Cortex of kidney (tissue), 1 donor: ENCODE measurements at places on chromosomes 5 and 9.

- DNase-seq, result no peak
Measured at GRCh38 chr5:112865128-112865527, 4.0 kb downstream of the SRP19 start.

DNA sequence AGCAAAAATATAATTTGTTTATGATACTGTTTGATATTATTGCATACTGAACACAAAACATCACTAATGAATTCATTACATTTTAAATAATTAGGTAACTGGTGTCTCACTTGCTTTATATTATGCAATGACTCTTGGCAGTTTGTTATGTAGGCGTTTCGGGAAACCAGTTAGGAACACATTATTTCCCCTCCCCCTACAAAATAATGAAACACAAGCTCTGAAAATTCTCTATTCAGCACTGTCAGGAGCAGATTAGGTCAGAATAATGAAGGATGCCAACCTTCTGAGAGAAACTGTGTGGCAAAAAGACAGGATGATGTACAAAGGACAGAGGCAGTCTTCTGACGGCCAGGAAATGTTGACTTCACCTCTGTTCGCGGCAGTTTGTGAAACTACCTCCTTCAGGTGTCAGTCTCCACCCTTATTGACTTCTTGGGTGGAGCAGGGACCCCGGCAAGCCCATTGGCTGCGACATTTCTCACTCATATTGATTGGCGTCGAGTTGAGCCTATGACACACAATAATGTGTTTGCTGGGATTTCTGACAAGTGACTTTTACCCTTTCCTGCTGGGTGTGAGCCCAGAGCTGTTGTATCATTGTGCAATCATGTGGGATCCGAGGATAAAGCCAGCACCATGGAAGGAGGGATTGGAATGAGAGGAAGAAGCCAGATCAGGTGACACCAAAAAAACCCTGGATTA, 33.9 kb downstream of the SH3PXD2B start:
- no peak for DNase-seq

DNA sequence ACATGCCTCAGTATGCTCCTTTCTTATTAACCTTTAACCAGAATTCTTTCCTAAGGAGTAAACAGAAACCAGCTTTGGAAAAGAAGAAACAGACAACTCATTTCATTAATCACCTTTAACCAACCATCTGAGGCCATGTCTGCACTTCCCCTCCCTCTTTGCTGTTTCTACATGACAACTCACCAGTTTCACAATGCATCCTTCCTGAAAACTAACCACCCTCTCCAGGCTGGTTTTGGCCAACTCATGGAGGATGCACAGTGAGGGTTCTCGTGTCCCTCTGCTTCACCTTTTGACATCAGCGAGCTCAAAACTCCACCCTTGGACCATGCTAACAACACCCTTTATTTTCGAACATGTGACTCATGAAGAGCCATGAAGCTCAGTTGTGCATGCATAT, 244.1 kb downstream of the ELAVL2 start:
- no peak for DNase-seq

DNA sequence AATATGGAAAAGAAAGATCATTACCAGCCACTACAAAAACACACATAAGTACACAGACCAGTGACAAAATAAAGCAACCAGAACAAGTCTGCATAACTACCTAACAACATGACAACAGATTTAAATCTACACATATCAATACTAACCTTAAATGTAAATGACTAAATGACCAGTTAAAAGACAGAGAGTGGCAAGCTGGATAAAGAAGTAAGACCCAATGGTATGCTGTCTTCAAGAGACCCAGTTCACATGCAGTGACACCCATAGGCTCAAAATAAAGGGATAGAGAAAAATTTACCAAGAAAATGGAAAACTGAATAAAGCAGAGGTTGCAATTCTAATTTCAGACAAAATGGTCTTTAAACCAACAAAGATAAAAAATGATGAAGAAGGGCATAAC, 938.1 kb downstream of the EFNA5 start:
- no peak for DNase-seq

GRCh38 chr5:146039420-146039819, 66.0 kb downstream of the PLAC8L1 start:
- DNase-seq, result no peak

DNA sequence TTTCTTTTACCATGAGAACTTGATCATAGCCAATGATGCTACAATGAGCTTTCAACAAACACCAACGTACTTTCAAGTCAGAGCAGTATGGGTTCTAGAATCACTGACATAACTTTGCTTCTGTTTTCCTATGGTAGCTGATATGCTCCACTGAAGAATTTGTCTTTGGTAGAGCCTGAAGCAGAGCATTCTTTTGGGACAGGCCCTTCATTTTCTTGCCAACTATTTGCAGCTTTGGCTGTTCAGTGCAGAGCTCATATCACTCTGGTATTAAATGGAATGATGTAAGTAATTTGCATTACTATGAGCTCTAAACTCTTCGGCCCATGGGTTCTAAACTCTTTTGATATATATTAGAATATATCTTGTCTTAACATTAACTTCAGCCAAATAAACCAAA, 51.8 kb upstream of the APC start:
- DNase-seq, result no peak

- no peak for DNase-seq
Measured at GRCh38 chr9:14147738-14148137, 166.2 kb downstream of the NFIB start.

DNA sequence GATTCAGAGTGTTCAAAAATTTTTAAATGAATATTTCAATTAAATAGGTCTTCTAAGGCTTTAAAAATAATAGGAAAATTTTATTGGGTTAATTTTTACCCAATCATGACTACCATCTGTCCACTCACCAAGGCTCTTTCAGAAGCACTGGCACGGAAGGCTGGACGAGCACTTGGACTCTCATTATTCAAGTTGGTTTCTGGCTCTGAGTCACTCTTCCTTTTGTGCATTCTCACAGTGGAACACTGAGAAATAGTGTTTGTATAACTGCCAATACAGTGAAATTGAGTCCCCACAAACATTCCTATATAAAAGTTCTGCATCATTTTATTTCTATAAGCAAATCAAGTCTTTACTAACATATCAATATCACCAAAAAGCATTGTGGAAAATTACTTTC, 1149.0 kb downstream of the EFNA5 start:
- no peak for DNase-seq
